ENCODE measurements at places on chromosomes 4 and X.

GRCh38 chrX:44906542-44906941 is 33.6 kb downstream of the KDM6A start:
- no peak for DNase-seq

DNA sequence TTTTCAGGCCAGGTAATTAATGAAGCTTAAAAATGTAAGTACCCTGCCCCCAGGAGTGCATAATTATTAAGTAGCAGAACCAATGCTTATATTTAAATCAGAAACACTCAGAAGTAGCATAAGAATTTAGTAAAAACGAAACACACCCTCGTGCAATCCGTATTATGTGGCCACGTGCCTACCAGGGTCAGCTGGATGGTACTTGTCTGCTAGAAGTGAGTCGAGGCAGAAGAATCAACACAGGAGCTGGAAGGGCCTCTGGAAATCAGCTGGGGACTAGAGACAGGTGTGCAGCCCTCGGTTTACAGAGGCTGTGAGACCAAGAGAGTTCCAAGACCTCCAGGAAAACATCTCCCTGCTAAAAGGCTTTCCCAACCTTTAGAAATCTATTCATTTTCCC is 559 bp upstream of the FAM47E start:
- DNase-seq, result no peak

DNA sequence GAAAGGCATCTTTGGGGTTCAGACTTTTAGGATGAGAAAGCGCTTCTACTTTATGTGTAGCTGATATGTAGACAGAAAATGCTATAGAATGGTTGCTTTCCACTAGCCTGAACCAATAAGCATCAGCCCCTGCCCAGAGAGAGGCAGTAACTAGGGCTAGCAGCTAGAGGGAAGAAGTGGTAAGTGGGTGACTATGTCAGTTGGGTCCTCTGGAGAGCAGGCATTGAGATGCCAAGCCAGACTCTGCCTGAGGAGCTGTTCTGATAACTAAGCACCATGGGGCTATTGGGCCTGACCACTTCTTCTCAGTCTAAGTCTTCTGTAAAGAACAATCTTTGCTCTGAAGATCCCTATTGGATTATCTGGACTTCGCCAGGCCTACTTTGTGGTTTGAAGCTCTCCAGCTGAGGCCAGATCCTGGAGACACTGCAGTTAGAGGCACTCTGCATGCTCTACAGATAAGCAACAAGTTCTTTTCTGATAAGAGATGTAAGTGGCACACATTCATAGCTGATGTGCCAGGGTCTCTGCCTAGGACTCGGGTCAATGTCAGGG is 146.1 kb downstream of the RBM46 start:
- DNase-seq, result no peak

- DNase-seq, result peak; percentile 24
Observed at GRCh38 chr4:42411803-42412202, 14.5 kb downstream of the SHISA3 start.

GRCh38 chrX:129900054-129900453 is 5.9 kb upstream of the UTP14A start:
- DNase-seq, result no peak

- DNase-seq, result no peak
Observed at GRCh38 chrX:154791467-154791866, 13.8 kb downstream of the MPP1 start.

DNA sequence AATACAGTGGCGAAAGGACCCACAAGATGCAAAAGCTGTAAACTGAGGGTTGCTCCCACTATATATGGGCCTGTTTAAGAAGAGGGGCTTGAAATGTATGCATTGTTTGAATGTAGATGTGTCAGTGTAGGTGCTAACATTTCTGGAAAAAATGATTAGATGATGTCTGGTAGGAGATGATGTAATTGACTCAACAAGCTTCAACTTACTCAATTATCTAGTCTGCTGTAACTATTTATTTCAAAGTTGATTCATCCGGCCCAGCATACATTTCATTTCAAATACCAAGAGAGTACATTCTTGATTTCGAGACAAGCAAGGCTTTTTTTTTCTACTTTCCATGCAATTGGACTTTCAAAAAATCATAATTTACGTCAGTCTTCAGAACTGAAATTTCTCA is 9.3 kb upstream of the ENAM start:
- no peak for DNase-seq

DNA sequence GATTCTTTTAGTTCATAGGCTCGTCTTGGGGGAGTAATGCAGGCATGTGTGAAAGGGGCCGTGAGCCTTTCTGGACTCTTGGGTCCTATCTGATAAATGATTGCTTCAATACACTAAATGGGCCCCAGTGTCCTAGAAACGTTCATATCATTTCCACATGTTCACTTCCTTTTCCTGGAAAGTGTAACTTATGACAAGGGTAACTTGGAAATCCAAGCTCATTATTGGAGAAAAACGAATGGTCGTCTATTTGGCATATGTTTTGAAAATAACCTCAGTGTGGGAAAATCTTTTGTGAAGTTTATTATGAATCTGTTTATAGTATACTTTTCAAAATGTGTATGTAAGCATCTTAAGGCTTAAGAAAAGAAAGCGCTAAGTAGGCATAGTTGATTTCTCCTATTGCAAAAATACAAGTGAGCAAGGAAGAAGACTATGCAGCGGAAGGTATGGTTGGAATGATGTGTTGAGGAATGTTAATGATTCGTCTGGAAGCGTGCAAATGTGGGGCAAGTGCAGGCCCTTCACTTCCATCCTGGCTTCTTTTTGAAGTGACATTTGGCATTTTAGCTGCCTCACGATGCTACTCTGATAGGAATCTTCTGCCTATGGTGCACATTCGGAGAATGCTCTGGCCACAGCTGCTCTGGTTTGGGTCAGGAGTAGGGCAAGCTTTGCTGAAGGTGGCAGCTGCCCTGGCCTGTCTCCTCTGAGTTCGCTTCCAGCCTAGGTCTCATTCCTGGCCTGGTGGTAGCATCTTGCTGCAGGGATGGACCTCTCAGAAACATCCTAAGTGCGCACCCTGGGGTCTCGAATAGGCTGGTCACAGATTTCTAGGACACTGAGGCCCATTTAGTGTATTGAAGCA is 49.5 kb upstream of the STOX2 start:
- DNase-seq, result peak; percentile 3

DNA sequence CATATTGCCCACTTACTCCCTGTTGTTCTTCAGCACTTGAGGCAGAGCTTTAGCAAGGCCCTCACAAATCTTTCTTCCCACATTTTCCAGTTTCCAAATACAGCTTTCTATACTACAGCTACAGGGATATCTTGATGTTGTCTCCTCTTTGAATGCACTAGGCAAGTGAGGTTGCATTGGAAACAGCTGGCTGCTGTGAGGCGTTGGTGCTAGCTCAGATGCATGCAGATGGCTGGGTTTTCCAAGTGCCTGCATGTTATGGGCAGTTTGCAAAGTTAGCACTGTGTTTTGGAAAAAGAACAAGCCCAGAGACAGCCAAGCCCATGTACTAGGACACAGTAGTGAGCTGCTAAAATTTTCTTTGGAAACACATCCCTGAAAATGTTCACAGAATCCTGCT is 315.1 kb upstream of the RASGEF1B start:
- no peak for DNase-seq

- DNase-seq, result no peak
Observed at GRCh38 chr4:43898836-43899235, 549.8 kb downstream of the KCTD8 start.

DNA sequence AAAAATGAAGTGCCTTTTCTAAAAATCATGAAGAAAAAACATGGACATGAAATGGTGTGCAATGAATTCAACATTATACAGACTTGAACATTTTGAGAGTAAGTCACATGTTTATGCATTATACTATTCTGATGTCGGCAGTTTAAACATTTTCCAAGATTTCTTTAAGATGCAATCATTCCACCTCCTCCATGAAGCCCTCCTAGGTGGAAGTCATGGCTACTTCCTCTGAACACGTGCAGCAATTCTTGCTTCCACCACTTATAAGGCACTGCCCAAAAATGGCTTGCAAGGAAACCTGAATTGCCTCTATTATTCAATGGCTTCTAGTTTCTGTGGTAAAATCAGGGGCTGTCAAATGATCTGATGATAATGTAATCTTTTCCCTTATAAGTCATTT is 25.8 kb downstream of the IGFBP7 start:
- DNase-seq, result no peak

DNA sequence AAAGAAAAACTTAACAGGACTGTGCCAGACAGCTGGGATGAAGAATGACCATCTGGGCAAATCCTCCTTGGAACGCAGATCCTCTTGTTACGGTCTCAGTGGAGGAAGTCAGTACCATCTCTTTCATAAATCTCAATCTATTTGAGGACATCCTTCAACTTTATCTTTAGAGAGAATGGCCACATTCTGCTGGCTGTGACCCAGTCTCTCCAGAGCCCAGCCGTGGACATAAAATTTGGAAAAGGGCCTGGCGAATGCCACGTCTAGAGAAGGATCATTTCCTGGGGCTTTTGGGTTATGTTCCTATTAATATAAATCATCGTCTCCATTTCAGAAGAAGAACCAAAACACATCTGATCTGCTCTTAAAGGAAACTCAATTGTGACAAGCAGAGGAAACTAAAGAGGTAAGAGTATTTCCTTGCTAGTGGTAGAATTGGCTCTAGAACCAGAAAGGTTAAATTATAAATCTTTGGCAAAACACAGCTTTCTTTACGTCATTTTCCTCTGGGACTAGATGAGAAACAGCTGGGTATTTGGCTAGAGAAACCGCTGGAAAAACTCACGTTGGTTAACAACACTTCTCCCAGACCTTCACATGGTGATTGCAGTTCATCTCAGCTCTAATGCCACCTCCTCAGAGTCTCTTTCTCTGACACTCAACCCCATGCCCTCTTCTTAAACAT is 164.7 kb downstream of the CHIC2 start:
- DNase-seq, result peak; percentile 89

- DNase-seq, result no peak
Observed at GRCh38 chr4:174107746-174108354, 175.6 kb downstream of the FBXO8 start.

All from fibroblast of skin of abdomen (primary cell).